RWPE2 (cell line): ENCODE measurements at places on chromosomes 16 and 17.

DNA sequence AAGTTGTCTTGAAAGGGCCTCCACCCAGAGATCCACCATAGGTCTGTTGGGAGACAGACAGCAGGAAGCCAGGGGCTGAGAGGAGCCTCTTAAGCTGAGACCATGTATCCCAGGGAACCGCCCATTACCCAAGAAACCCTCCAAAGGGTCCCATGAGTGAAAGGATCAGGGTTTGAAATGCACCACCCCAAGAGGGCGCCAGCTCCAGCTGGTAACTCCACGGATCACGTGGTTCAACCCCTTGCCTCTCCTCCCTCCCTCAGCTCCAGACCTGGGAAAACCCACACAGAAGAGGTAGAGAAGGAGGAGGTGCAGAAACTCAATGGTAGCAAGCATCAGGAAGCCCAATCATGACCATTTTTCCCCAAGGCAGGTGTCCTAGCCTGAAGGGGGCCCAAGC is 148.7 kb downstream of the AIPL1 start:
- DNase-seq, result no peak

DNA sequence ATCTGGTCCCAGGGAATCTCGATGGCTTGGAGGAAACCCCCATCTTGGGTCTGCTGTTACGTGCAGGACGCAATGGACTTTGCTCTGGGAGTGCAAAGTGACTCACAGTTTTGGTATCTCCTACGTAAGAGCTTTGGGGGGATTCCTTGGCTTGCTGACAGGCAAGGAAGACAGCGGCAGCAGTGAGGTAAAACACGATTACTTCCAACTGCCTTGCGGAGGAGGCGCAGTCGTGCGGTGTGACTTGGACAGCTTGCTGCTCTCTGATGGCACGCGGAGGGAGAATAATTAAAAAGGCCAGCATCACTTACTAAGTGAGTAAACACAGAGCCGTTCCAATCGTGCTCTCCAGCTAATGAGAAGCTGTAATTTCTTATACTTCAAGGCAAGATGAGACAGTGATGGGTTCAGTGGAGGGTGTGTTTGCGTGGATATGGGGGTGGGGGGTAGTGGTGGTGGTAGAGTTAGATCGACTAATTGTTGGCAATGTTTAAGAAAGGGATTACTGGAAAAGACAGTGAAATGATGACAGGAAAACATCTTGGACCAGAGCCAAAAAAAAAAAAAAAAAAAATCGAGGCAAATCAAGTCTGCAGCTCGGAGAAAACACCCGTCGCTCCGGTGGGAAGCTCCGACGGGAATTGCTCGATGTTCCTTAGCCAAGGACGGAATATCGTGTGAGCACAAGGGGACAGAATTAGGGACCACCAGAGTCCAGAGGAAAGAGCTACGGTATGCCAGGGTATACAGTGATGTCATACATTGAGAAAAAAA is 184.8 kb upstream of the ZFHX3 start:
- DNase-seq, result no peak

GRCh38 chr17:63153488-63153887 is 187.5 kb downstream of the TANC2 start:
- DNase-seq, result no peak

DNA sequence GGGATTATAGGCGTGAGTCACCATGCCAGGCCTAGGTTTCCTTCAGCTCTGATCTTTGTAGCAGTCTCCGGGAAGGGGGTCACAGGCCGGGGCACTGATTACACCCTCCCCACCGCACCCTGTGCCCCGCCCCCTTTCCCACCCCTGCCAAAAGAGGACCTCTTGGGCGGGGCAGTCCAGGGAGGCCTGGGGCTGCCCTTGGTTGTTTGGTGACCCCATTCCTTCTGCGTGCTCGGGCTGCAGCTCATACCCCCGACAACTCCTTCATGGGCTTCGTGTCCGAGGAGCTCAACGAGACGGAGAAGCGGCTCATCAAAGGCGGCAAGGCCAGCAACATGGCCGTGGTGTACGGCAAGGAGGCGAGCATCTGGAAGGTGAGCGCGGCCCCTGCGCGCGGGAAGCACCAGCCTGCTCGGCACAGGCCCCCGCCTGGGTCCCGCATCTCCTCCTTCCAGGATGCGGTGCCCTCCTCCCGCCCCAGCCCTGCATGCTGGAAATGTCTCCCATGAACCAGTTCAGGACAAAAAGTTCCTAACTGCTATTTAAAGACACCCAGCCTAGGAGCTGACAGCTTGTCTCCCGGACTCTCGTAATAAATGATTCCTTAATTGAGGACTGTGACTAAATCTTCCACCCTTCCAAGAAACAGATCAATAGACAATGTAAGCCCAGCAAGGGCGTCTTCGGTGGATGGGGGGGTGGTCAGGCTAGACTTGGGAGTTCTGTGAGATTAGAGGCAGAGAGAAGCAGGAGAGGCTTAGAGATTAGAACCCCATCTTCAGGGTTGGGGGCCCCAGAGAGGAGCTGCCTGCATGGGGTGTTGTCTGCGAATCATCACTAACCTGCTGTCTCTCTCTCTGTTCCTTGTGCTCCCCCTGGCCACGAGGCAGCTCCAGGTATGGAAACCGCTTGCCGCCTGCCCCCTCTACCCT is 64.5 kb downstream of the MGAT5B start:
- no peak for DNase-seq

DNA sequence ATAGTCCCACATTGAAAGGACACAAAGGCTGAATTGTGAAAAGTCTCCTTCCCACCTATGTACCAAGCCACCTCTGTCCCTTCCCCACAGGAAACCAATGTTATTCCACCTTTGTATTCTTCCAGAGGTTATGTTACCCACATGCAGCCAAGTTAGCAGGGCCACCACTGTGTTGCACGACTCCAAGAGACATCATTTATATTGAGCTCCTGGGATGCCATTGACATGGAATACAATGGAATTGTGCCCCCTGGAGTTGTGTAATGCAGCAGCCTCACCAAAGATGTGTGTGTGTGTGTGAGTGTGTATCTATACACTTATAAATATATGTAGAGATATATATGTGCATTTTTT is 21.6 kb upstream of the MSI2 start:
- DNase-seq, result no peak
